ENCODE measurements at places on chromosomes 6 and 20.
A peak's percentile ranks its signal among the peaks of the same experiment; 100 is the strongest.

DNA sequence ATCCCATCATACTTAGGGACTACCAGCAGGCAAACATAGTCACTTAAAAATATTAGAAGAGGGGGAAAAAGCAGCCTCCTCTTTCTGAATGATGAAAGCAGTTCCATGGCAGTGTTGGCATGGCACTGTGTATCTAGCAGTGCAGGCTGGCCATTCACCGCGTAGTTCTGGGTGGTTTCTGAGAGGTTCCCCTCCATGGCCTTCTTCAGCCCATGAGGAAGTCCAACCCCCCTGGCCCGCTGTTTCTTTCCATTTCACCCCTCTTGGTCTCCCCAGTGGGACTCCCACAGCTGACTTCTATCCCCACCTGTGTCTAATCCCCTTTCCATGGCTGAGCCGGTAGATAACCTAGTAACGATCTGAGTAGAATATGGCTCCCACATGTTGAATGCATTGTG lies 17.0 kb downstream of the PPARD start:
- no peak for DNase-seq

DNA sequence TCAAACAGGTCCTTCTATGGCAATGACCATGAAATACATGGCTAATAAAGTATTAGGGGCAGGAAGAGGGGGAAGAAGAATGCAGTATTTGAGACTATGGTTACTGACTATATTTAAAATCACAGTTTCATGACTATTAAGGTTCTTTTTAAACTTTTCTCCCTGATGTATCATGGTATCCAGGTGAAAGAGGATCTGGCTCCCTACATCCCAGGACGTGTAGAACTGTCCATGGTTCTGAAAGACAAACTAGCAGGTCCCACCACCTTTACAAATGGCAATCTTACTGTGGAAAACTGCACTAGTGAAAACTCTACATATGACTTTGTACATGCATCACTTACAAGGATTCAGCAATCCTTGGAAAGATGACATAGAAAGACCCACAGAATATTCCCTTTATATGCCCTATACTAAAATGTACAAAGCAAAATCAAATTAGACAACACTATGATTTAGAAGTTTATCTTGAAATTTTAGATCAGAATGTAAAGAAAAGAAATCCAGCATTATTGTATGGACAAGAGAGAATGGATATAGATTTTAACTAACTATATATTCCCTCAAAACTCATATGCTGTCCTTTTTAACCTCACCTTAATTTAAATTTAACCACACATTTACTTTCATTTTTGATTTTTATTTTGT lies 33.5 kb downstream of the RPP21 start:
- DNase-seq: peak; percentile 21

GRCh38 chr20:49981218-49982071 lies 1.3 kb upstream of the SNAI1 start:
- DNase-seq: no peak

GRCh38 chr6:14442242-14442641 lies 324.7 kb downstream of the CD83 start:
- no peak for DNase-seq

- no peak for DNase-seq
Measured at GRCh38 chr6:20687494-20687893, 153.2 kb downstream of the CDKAL1 start.

Measured in fibroblast of upper back skin (primary cell).